ENCODE measurements at places on chromosomes 11 and 22.
A peak's percentile ranks its signal among the peaks of the same experiment; 100 is the strongest.

GRCh38 chr11:29361369-29361768, 655.5 kb downstream of the KCNA4 start:
- no peak for DNase-seq

- DNase-seq = no peak
Measured at GRCh38 chr11:69114811-69115523, 40.8 kb upstream of the SMIM38 start.

- no peak for DNase-seq
Measured at GRCh38 chr11:113764527-113765219, 8.8 kb downstream of the ZW10 start.

- DNase-seq = no peak
Measured at GRCh38 chr11:75342231-75342918, 9.1 kb downstream of the ARRB1 start.

GRCh38 chr11:112176077-112176476, 765 bp downstream of the BCO2 start:
- no peak for DNase-seq

DNA sequence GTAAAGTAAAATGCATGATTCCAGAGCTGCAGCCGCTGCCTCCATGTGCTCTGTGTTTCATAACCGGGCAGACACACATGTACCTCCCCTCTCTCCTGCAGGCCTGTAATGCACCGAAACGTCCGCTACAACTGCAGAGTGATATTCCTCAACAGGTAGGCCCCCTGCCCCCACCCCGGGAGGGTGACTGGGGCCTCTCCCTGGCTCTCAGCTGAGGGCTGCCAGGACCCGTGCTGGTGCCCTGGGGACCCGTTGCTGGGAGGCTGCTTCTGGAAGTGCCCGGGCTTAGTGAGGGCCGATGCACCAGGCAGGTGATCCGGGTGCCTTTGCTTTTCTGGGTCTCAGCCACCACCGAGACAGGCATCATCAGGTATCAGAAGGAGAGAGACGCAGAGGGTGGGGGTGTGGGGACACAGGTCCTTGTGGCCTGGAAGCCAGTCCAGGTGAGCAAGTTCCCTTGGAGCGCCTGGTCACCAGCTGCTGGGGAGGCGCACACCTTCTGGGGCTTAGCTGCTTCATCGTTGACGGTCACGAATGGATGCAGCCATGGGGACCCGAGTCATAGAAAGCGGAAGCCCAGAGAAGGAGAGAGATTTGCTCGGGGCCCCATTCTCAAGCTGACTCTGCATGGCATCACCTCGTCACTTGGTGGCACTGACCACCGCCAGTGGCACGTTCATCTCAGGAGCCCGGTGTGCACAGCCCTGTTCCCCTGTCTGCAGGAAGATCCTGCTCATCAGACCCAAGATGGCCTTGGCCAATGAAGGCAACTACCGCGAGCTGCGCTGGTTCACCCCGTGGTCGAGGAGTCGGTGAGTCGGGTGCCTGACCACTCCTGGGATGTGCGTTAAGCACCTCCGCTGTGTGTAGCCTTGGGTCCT, 10.6 kb downstream of the NADSYN1 start:
- DNase-seq = no peak

DNA sequence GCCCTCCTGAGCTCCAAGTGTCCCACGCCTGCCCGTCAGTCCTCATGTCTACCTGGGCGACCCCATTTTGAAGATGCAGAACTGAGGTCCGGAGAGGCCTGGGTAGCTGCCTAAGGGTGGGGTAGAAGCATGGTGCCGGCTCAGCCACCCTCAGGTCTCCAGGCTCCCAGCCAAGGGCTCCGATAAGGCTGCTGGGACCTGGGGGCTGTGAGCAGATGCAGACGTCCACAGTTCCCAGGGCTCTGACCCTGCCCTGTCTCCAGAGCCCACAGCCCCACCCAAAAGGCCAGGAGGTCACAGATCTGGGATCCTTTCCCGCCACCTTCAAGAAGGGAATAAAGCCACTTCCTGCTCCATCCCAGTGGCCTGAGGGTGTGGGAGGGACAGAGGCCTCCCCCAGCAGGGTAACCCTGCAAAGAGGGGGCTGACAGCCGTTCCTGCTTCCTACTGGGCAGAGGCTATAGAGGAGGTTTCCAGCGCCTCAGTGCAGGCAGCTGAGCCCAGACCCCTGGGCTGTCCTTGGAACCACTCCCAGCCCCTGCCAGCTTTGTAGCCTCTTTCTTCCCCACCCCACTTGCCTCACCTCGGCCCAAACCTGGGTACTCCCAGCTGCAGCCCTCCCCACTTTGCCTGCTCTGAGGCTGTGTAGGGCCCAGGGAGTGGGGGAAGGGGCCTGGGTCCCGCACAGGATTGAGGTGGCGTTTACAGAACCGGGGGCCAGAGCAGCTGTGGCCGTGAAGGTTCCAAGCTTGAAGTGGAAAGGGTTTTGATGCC, 85.5 kb downstream of the CDKN1C start:
- DNase-seq = no peak

GRCh38 chr11:135073870-135074269, 661.8 kb upstream of the B3GAT1 start:
- no peak for DNase-seq

GRCh38 chr11:68004551-68005335, 846 bp upstream of the UNC93B1 start:
- DNase-seq = no peak

DNA sequence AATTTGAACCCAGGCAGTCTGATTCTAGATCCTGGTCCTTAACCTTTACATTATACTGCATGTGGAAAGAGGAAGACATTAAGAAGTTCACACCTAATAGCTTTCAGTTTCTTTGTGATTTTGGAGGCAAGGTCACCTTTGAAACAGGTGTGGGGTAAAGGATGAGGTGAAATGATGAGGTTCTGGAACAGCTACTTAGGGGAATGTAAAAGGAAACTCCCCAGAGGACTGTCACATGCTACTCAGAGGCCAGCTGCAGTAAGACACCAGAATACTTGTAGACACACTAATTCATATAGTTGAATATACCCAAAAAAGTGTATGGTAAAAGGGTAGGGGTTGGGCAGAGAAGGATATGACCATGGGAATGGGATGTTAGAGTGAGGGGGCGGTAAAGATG, 5.4 kb downstream of the APIP start:
- no peak for DNase-seq

- DNase-seq = no peak
Measured at GRCh38 chr11:112596324-112596723, 335.7 kb upstream of the PLET1 start.

DNA sequence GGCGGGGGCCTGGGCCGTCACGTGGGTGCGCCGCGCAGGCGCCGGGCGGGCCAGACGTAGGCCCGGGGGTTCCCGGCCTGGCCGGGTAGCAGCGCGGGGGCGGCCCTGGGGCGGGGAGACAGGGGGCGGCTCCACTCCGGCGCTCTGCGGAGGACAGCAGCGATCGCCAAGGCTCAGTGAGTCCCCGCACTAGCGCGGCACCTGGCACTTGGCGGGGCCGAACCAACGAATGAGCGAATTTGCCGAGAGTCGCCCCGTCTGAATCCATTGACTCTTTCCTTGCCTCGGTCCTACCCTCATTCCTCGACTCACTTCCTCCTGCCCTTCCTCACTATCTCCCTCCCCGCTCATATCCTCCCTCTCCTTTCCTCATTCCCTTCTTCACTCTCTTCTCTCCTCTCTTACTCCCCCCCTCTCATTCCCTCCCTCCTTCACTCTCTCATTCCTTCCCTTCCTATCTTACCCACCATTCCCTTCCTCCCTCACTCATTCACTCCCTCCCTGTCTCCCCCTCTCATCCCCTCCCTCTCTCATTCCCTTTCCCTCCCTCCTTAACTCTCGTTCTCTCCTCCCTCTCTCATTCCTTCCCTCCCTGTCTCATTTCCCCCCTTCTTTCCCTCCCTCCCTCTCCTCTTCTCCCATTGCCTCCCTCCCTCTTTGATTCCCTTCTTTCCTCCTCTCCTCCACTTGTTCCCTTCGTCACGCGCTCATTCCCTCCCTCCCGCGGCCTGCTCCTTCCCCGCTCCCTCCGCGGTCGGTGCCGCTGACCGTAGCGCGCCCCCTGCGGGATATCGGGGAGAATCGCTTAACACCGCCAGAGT, 476 bp upstream of the KLHL22 start:
- DNase-seq = peak; percentile 98

DNA sequence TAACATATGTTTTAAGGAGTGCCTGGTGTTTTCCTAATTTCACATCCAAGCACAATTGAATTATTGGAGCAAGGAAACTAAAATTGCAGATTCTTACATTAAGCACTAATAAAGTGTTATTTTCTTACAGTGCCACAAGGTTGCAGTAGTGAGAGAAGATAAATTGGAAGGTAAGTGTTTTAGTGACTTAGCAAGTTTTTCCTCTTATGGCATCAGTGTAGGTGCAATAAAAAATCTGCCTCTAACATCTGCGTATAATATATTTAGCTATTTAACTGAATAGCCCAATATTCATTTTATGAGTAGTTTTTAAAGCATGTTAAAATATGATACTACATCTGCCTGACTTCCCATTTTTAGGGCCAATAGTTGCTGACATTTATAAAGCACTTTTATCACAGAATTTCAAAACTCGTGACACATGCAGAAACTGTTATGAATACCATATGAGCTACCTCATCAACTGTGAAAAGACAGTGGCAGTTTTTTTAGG, 19.0 kb downstream of the POLD3 start:
- peak; percentile 11 for DNase-seq

GRCh38 chr11:121634889-121635288, 182.1 kb upstream of the SORL1-AS1 start:
- DNase-seq = no peak

DNA sequence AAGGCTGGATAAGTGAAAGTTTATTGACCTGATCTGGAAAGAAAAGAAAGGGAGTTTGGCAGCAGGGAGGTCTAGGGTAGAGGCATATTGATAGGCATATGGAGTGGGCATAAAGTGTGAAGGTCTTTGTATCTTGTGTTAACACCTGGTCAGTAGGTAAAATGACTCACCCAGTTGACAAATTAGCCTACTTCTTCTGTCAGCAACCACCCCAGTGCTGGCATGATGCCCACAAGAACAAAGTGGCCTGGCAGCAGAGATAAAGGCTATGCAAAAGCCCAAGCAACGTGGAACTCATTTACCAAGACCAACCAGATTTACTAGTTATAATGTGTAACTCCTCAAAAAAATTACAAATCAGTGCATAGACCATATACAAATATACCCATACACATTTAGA, 4.9 kb downstream of the OR10A3 start:
- no peak for DNase-seq

DNA sequence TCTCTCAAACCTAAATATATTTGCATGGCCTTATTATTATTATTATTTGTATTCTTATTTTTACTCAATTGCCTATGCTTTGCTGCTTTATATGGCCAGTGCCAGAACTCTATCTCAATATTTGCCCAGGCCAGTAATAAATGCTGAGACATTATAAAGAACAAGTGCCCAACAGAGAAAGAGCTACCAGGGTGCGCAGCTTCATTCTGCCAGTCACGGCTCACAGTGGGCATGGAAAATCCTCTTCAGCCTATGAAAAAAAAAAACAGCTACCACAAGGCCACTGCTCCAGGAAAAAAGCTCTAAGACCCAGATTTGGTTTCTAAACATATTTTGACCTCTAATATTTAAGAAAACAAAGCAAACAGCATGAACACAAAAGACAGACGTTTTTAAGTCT, 1223.6 kb downstream of the LRRC4C start:
- DNase-seq = no peak

GRCh38 chr11:36792996-36793914, 195.2 kb upstream of the RAG2 start:
- DNase-seq = peak; percentile 7

DNA sequence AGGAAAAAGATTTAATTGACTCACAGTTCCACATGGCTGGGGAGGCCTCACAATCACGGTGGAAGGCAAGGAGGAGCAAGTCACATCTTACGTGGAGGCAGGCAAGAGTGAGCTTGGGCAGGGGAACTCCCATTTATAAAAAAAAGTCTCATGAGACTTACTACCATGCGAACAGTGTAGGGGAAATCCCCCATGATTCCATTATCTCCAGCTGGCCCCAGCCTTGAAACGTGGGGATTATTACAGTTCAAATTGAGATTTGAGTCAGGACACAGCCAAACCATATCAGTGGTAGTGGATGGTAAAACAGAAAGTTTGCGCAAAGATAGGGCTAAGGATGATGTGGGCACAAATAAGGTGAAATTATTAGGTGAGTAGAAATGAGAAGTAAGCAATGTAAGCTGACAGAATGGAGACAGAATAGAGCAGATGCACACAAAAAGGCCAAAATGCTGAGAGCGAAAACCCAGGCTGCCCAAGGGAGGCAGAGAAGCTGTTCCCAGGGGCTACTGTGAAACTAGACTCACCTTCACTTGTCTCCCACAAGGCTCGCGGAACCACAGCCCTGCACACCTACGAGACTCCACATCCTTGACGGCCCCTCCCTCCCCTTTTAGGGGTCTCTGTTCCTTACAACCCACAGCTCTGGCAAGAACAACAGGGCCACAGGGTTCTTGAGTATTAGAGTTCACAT, 377.6 kb downstream of the CADM1 start:
- DNase-seq = no peak

DNA sequence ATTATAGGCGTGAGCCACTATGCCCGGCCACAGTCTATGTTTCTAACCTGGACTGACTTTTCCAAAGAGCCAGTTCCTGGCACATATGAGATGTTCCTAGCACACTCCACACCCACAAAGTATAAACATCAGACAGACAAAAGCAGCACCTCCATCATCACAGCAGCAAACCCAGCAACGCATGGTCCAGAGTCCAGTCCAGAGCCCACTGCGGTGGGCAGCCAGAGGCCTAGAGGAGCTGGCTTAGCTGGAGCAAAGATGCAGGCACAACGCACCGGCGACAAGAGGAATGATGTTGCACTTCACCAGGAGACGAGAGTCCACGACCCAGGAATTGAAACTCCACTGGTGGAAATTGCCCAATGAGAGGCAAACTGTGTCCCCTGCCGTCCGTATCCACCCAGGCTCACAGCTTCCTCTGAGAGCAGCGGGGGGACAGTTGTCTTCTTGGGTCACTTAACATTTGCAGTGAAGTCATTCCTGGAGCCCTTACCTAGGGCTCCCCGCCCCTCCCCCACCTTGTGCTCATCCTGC, 36.6 kb downstream of the RPS6KA4 start:
- no peak for DNase-seq

- no peak for DNase-seq
Measured at GRCh38 chr11:115092516-115092915, 411.7 kb downstream of the CADM1 start.

DNA sequence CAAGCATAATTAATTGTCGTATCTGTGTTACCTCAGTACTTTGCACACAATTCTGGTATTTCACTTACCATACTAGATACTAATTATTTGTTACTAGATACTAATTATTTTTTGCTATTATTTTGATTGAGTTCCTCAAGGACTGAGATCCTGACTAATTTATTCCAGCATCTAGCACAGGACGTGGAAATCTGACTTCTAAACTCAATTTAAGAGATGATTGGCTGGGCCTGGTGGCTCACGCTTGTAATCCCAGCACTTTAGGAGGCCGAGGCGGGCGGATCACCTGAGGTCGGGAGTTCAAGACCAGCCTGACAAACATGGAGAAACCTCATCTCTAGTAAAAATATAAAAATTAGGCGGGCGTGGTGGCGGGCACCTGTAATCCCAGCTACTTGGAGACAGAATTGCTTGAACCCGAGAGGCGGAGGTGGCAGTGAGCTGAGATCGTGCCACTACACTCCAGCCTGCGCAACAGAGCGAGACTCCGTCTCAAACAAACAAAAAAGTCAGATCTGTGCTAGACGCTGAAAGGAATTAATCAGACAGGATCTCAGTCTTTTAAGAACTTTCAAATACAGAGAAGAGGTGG, 527 bp upstream of the MRPL48 start:
- no peak for DNase-seq
